ENCODE measurements at places on chromosomes 1 and 21. TPM values are rescaled to one million over a fixed set of nuclear protein-coding genes. Genes with fewer than 3 reads are reported as not detected.

GPR161 gene
- total RNA-seq = 3.2 TPM

CFHR5 gene
- not detected for total RNA-seq

TMOD4 gene
- total RNA-seq = not detected

- peak; percentile 93 for DNase-seq
- peaks cover 44% of the 10 kb centered on the region for H3K4me1 ChIP-seq
- H3K27me3 ChIP-seq = no peaks in the 10 kb centered on the region
- H3K27ac ChIP-seq = peak overlapping the region; percentile 88
- H3K4me3 ChIP-seq = peak overlapping the region; percentile 42
Observed at GRCh38 chr1:15848929-15849774, 1.6 kb downstream of the SPEN start.

DNA sequence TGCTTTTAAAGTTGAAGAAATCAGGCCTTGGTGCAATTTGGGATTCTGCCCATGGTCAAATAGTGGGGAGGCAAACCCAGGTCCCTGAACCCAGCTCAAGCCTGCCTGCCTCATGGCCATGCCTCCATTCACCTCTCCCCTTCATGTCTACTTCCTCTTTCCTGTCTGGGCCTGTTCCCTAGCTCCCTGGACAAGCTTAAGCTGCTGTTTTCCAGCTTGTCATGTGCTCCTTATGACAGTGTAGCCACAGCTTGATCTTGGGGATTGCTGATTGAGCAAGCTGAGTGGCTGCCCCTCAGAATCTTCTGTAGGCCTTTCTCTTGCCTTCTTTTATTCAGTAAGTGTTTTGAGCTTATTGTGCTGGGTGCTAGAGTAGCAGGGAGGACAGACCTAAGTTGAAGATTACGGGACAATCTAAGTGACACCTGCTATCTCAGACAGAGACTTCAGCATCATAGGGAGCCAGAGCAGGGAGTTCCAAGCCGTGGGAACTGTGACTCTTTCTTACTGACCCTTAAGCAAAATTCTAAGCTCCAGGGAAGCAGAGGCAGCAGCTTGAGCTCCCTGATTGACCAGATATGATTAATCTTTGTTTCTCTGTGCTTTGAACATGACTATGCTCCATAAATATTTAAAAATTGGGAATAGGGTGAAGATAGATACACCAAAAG, 520 bp upstream of the MR1 start:
- peak overlapping the region; percentile 88 for H3K27ac ChIP-seq
- peaks cover 27% of the 10 kb centered on the region for H3K4me1 ChIP-seq
- no peak overlapping the region for H3K4me3 ChIP-seq
- H3K36me3 ChIP-seq = no peaks in the 10 kb centered on the region

- H3K27me3 ChIP-seq = no peaks in the 10 kb centered on the region
- no peak overlapping the region for H3K27ac ChIP-seq
- H3K4me3 ChIP-seq = no peak overlapping the region
- H3K4me1 ChIP-seq = peaks cover 35% of the 10 kb centered on the region
Observed at GRCh38 chr1:205271277-205271676, 43.5 kb downstream of the TMCC2 start.

DNA sequence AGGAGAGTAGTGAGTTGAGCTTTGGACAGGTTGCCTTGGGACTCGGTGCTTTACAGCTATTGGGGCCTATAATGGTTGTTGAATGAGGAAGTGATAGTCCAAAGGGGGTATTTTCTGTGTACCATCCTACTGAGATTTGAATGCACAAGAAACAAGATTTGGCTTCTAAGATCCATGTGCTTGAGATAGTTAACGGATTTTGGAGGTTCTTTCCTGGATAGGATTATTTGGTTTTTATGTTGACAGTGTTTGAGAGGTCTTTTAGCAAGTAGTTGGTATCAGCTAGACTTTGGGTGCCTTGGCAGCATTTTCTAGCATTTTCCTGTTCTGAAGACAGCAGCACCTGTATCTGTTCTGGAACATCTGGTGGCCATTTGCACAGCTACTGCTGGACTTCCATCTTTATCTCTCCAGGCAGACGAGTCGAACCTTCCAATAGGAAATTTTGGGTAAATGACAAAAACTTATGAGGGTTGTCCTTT, 3.6 kb upstream of the SCAF4 start:
- DNase-seq = no peak
- H3K4me3 ChIP-seq = no peak overlapping the region
- no peaks in the 10 kb centered on the region for H3K27me3 ChIP-seq
- H3K4me1 ChIP-seq = peaks cover 10% of the 10 kb centered on the region
- H3K27ac ChIP-seq = no peak overlapping the region
- H3K36me3 ChIP-seq = no peaks in the 10 kb centered on the region
